ENCODE measurements at places on chromosomes 7 and 10.

DNA sequence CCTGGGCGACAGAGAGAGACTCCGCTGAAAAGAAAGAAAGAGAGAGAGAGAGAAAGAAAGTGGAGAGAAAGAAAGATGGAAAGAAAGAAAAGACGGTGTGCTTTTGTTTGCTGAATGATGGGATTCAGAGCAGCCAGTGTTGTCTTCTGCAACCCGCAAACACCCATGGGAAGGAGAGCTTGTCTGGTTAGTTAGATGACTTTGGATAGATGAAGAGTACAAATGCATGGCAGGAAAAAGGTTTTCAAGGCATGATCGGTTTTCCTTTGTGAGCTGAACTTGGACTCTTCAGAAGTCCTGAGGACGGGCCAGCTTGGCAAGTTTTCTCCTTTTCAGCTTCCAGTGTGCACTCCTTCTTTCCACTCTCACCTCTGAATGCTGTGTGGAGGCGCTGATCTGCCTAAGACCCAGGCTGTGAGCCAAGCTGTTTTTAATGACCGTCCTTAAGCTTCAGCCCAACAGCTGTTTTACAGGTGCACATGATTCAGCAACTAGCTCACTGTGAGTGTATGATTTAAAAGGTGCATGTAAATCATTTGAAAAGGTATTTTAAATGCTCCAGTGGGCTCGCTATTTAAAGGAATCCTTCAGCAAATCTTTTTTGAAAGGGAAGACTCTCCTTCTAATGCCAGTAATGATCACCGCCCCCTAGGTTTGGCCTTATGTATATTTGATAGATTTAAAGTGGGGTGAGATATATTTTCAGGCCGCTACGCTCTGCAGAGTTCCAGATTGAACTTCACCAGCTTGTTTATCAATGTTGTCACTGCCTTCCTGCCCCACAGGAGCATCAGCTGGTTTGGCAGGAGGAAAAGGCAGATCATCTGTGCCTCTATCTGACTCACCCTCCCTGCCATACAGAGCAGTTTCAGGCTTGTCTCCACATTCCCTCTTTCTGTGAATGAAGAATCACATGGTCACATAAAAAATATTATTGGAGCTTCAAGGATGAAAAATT, 115.0 kb downstream of the PLXDC2 start:
- peak; percentile 63 for DNase-seq

- DNase-seq, result no peak
These were observed 27.6 kb upstream of the SRGN start for GRCh38 chr10:69060127-69060798.

- DNase-seq, result no peak
These were observed 12.7 kb upstream of the DNAJB12 start for GRCh38 chr10:72367301-72367960.

GRCh38 chr7:150390205-150390604, 11.1 kb downstream of the ZNF775 start:
- no peak for DNase-seq

GRCh38 chr7:13991791-13992595, 2.5 kb upstream of the ETV1 start:
- no peak for DNase-seq

DNA sequence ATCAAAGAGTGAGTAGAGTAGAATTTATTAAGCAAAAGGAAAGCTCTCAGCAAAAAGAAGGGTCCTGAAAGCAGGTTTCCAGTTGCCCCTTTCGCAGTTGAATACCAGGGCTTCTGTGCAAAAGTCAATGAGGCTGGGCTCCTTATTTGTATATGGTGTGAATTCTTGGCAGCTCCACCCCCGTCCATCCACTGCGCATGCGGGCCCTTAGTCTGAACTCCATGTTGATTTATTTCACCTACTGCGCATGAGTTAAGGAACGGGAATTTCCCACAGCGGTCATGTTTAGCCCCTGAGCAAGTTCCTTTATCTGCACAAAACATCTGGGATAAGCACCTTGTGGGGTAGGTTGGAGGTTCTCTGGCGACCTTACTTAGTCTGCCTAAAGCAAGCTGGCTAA, 325.6 kb downstream of the ZWINT start:
- no peak for DNase-seq

DNA sequence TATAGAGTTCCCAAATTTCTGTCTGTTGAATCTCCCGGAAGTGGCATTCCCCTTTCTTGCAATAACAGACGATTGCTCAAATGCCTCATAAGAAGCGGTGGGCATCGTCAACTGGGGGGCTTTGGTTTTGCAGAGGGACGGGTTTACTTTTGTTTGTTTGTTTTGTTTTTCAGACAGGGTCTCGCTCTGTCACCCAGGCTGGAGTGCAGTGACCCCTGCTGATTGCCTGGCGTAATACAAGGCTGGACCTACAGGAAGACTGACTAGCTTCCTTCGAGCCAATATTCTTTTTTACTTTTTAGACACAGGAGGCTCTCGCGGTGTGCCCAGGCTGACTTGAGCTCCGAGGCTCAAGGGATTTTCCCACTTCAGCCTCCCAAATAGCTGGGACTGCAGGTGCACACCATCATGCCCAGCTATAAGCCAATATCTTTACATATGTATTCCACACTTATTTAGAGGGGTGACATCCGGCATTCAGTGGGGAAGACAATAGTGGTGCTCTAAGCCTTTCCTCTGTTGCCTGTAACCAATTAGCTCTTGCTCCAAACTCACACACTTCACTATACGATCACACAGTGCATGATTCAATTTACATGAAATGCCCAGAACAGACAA, 58.1 kb downstream of the FHIP2A start:
- DNase-seq, result peak; percentile 33

DNA sequence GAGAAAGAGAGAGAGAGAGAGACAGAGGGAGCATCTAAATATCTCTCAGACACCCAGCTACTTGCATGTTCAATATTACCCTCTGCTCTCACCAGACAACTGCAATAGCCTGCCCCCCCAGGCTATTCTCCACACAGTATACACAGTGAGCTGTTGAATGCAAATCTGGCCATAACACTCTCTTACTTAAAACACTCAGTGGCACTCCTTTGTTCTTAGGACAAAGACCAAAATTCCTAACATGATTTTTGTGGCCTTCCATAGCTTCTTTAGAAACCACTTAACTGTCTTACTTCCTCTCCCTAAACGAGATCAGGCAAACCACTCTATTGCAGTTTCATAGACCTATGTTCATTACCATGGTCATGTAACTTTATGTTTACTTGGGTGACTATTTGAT, 903.6 kb upstream of the AUTS2 start:
- DNase-seq, result no peak

All from RPMI8226 (cell line).